HCEC 1CT (cell line): ENCODE measurements at places on chromosomes 11 and 22.

- DNase-seq = no peak
Measured at GRCh38 chr11:120519474-120519873, 7.9 kb downstream of the GRIK4 start.

DNA sequence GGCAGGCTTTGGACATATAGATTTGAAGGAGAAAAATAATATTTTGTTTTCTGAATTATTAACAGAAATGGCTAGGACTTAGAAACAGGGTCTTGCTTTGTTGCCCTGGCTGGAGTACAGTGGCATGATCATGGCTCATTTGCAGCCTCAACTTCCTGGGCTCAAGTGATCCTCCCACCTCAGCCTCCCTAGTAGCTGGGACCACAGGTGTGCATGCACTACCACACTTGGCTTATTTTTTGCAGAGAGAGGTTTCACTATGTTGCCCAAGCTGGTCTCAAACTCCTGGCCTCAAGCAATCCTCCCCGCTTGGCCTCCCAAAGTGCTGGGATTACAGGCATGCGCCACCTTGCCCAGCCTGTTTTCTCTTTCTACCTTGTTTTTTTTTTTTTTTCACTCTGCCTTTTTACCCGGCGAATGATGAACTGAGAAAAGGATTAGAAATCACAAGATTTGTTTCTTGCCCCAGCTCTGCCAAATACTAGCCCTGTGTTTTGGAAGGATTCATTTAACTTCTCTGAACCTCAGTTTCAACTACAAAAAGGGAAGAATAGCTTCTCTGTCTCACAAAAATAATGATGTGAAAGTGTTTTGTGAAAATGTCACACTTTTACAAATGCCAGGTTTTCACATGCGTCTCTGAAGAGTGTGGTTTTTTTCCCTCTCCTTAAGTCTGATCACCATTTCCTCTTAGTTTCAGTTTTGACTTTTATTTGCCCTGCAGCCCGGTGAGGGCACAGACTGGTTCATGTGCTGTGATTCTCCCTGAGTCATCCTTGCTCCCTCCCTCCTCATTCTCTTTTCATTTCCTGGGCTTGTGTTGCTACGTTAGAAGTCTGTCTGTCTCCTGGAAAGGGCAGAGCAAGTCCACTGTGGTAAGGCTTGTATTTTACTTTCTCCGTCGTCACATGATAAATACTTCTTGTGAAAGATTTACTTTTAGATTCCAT lies 67.7 kb downstream of the BCL2L13 start:
- peak; percentile 92 for DNase-seq

DNA sequence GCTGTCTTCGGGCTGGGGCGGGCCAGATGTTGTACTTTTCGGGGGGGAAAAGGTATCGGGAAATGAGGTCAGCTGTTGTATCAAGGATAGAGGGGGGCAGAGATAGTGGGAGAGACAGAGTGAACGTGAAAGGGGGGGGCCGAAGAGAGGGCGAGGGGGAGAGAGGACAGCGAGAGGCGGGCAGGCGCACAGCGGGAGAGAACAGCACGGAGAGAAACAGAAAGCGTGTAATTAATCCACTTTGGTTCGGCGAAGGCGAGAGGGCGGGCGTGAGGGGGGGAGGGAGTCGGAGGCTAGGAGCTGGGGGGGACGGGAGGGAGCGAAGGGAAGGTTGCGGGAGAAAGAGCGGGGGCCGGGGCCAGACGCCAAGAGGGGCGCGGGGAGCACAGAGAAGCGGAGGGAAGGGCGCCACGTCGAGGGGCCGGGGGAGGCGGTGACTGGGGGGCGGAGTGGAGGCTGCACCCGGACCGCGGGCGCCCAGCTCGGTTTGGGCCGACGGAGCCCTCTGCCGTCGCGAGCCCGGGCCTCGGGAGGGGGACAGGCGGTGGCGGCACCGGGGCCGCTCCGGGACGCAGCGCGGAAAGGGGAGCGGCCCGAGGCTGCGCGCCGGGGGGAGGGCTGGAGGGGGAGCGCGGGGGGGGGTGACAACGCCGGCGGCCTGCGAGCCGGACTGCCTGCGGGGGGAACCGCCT lies 612 bp downstream of the IGF2 start:
- no peak for DNase-seq

GRCh38 chr11:13929395-13929891 lies 33.1 kb upstream of the SPON1 start:
- DNase-seq = no peak

DNA sequence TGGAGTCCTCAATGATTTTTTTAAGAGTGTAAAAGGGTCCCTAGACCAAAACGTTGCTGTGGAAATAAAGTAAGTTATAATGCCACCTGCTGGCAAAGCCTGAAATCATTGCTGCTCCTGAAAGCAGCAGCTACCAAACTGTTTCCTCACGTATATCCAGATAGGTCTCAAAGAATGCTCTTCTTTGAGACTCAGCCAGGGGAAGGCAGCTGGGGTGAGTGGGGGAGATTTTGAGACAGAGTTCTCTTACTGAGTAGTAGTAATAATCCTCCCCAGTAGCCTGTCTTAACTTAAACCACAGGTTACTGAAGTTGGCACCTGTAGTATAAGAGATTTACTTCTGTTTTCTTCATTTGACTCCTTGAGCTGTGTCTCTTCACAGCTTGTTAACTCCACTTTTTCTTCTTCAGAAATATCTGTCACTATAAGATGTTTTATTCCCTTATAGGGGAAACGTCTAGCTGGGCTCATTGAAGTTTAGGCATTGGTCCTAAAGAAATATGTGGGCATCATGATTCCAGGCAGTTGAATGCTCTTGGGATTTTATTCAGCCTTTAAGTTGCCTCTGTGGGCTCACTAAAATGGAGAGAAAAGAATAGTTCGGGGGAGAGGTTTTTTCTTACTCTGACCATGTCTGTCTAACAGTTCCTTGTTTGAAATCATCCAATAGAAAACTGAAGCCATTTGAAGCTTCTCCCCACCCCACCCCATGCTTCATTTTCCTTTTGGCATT lies 77.9 kb downstream of the BTBD10 start:
- peak; percentile 51 for DNase-seq

DNA sequence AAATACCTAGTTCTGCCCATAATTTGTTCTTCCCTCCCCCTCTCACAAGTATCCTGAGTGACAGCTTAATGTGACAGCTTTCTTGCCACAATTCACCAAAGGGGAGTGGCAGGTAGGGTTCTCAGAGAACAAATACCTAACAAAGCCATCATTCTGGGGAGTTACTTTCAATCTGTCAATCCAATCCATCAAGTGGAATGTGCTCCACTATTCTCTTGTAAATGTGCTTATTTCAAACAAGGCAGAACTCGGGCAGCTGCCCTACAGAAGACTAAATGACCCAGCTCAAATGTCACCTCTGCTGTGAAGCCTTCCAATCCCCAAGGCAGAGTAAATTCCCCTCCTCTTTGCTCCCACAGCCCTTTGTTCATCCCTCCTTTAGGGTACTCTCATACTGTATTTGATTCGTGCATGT lies 27.8 kb downstream of the LGR4 start:
- no peak for DNase-seq

GRCh38 chr22:20229916-20230775 lies 38.0 kb downstream of the RTN4R start:
- DNase-seq = no peak

DNA sequence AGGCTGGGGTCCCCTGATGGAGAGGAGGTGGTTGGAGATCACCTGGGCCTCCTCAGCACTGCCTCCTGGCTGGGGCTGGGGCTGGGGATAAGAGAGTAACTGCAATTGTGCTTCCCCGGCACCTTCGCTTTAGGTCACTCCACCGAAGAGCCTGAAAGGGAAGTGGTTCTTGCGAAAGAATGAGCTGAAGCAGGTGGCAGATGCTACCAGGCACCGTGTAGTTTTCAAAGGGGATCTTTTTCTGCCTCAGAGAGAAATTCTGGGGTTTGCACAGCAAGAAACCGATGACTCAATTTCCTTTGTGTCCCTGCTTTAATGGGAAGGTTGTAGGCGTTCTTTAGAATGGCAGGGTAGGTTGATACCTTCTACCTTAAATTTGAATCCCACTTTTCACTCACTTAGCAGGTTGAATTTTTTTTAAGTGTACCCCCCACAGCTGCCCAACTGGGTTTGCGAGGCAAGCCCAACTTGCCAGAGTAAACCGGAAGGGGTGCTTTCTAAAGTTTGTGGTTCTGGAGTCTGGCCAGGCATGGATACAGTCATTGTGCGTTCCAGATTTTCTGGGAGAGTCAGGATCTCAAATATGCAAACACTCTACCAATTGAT lies 5.3 kb downstream of the CD44 start:
- DNase-seq = peak; percentile 93

DNA sequence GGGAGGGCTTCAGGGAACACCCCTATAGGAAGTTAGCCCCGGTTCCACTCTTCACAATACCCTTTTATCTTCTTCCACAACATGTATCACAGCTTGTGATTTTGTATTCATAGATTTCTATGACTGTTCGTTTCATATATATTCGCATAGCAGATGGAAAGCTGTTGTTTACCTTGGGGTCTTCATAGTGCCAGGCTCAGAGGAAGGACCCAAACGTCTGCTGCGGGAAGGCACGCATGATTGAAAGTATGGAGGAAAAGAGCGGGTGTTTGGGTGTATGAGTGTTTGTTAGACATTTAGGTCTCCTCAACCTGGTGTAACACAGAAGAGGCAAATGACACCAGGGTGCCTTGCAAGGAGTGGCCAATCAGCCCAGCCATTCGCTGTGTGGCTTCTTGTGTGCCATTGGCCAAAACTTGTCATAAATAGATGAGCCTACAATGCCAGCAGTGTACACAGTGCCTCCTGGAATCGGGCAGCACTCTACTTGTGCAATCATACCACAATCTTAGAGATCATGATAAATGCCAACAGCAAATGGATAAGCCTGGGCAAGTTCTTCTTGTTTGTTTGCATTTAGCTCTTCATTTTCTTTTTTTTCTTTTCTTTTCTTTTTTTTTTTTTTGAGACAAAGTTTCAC lies 10.9 kb upstream of the ADA2 start:
- no peak for DNase-seq

DNA sequence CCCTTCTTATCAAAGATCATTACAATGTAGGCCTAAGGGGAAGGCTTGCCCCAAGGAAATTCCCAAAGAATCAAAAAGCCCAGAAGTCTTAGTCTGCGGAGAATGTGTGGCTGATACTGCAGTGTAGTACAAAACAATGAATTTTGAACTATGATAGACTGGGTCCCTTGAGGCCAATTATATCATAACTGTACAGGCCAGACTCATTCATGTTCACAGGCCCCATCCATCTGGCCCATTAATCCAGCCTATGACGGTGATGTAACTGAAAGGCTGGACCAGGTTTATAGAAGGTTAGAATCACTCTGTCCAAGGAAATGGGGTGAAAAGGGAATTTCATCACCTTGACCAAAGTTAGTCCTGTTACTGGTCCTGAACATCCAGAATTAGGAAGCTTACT lies 35.2 kb downstream of the IGLL1 start:
- no peak for DNase-seq

GRCh38 chr22:48874956-48875355 lies 952.7 kb downstream of the BRD1 start:
- DNase-seq = no peak

- DNase-seq = no peak
Measured at GRCh38 chr22:26124991-26125725, 44.1 kb upstream of the SEZ6L start.

- peak; percentile 85 for DNase-seq
Measured at GRCh38 chr11:86041975-86042378, 26.9 kb downstream of the PICALM start.

DNA sequence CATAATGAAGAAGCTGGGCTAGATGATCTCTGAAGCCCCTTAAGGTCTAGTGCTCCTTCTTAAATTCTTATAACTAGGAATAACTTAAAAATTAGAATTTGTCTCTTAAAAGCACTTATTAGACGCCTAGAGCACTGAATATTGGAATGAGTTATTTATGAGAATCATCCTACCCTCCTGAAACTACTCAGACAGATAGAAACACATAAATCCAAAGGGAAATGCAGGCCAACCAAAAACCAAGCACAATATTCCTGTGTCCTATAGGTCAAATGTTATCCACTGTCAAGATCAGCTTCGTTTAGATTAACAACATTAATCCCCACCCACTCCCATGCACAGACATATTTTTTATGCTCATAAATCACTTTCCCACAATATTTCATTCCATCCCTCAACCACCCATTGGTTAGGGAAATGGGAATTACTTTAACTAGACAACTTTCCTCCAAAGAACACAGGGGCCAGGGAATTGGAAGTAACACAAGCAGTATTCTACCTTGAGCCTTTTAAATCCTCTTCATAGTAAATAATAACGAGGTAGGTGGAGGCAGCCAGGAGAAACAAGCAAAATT lies 87.1 kb downstream of the CD44 start:
- DNase-seq = no peak

DNA sequence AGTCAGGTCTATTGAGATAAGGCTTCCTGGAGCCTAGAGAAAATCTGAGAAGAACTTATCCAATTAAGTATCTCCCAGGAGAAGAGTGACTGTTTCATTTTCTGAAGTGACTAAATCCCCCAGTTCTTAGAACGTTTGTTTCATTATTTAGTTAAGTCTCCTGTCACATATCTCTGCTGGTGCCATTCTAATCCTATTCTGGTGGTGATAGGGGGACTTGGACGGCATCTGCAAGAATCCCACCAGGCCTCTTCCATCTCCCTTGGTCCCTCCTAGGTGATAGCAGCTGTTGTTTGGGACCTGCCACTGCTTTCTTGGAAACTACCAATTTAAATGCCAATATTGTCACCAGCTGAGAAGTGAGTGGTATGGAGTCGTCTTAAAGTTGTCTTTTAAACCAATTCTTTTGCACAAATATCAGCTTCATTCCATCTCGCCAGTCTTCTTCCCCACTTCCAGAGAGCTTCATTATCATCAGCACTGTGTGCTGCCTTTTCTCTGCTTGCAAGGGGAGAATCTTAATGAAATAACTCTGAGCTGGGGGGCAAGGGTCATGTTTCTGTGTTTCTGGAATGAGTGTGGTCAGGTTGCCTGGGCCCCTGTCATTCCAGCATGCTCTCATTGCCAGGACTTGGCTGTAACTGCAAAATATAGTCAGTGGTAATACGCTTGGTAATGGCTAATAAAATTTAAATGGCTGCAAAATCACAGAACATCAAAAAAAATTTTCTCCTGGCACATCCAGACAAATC lies 104.8 kb downstream of the LDLRAD3 start:
- no peak for DNase-seq
